Activated B cell treated with CpG ODN at 0.5 μM for 24 hours (primary cell): ENCODE measurements at places on chromosomes 4 and X.

GRCh38 chr4:108336076-108336475, 167.3 kb upstream of the LEF1 start:
- no peak for DNase-seq

DNA sequence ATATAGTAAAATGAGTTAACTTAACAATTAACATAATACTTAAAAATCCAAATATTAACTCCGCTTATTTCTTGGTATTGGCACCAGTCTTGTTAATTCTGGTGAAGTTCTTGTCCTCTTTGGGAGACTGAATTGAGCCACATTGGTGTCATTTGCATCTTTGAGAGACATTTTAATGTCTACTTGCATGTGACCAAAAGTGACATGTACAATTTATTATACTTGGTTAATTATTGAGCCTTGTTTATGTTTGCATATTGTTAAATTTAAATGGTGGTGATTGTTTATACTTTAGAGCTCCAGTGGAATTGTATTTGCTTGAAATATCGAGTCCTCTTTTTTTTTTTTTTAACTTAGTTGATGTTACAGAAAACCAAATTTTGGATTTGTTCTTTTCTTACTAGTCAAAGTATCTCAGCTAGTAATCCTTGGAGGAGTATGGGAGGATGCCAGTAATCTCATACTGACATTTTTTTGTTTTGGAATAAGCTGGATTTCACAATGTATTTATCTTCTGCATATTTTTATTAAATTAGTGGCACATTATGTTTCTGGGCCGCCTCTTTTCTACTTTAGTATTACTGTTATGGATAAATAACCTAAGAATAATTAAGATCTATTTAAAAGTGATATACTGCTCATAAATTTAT, 3.9 kb downstream of the SPCS3 start:
- no peak for DNase-seq

GRCh38 chr4:152064282-152064681, 303.5 kb upstream of the GATB start:
- DNase-seq, result no peak

GRCh38 chrX:20432746-20433387, 166.2 kb upstream of the RPS6KA3 start:
- no peak for DNase-seq

- DNase-seq, result no peak
Observed at GRCh38 chr4:25001509-25001908, 29.2 kb downstream of the LGI2 start.
